Activated CD4-positive, alpha-beta T cell treated with anti-CD3 and anti-CD28 coated beads, Interleukin-2, amount 10 ng/mL, durations not matched to agents 24 days and 14 days (primary cell): ENCODE measurements at places on chromosomes 5 and 9. TPM values are rescaled to one million over a fixed set of nuclear protein-coding genes. Genes with fewer than 3 reads are reported as not detected.

- DNase-seq, result no peak
These were observed 246.9 kb upstream of the GAS1 start for GRCh38 chr9:87193925-87194868.

DNA sequence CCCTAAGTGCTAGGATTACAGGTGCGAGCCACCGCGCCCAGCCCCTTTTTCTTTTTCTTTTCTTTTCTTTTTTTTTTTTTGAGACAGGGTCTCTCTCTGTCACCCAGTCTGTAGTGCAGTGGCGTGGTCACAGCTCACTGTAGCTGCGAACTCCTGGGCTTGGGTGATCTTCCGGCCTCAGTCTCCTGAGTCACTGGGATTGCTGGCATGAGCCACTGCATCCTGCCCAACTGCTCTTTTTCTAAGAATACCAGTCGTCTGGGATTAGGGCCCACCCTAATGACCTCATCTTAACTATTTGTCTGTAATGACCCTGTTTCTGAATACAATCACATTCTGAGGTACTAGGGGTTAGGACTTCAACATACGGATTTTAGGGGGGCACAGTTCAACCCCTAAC, 34.1 kb upstream of the NANS start:
- no peak for DNase-seq

DNA sequence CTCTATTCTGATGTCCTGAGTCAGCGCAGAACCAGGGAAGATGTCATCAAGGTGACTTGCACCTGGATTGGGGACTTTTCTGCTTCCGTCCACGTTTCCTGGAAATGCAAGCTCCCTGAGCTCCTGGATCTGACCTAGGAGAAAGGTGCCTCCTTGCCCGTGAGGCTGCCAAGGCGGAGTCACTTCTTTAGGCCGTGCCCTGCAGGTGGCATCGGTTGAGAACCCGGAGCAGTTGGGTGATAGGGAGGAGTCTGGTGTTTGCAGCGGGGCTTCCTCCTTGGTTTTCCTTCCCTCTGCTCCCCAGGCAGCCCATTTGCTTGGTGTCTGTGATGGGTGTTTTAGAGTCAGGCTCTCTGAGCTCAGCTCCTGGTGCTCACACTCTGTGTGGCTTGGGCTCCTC, 15.2 kb downstream of the NANS start:
- no peak for DNase-seq

DNA sequence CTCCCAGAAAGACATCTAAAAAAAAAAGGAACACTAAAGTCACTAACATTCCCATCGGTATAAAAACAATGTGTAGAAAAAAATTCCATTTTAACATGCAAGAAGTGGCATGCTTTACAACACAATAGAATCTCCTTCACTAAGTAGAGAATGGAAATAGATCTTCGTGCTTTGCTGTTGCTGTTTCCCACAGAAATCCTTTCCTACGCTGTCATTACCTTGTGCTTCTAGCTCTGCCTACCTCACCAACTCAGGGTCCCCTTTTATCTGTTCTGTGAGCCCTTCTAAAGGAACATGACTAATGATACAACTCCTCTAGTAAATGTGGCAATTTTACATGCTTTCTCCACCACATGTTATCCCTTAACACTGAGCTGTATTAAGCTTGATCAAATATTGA, 202.9 kb downstream of the MCTP1 start:
- peak; percentile 52 for DNase-seq

DNA sequence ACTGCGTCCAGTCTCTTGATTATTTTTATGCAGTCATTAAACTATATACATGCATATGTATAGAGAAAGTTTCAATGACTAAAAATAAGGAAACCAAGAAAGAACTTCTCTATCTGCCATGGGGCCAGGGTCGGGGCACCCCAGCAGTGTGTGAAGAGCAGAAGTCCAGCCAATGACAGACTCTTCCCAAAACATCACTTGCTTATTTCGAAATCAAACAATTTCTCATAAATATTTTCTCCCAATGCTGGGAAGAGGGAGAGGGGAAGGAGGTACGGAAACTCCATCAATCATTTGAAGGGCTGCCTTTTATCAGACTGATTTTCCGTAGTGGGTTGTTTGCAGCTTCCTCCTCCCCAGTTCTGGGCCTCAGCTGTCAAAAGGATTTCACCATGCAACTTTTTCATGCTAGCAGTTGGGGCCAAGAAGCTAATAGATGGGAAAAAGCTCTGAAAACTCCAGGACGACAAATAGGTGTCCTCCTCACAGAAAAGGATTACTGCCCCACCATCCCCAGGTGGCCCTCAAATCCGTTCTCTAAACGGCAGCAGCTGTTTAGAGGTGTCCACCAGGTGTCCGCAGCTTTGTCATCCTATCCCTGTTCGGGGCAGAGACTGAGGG, 617 bp upstream of the FPGS start:
- no peak for DNase-seq

DNA sequence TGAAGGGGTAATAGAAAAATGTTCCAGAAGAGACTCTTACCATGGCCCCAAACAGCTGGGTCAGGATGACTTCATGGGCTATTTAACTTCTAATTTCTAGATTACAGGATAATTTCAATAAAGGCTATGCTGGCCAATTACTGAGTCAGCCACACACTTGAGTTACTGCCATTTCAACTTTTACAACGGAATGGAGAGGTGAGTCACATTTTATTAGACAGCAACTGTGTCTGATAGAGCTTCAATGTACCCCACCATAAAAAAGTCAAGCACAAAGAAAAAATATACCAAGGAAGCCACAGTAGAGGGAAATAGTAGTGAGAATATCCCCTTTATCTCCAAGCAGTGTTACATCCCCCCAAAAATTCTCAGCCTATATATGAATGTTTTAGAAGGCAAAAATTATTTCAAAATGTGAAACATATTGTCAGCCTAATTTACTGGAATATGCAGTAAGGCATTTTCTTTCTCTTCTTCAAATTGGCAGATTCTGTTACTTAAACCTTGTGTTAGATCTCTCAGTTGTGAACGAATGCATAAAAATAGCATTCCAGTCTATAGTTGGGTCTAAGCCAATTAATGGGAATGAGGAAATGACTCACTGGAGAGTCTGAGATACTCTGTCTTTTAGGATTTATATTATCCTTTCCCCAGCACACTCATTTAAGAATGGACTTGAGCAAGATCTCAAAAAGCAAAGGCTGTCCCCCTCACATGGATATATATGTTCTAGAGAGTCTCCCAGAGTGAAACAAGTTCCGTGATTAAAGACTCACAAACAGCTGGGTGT, 47.1 kb upstream of the RAI14 start:
- DNase-seq, result no peak

GRCh38 chr5:178234750-178235587, 2.4 kb upstream of the PHYKPL start:
- peak; percentile 93 for DNase-seq

The TRMO gene
- total RNA-seq, result 9.8 and 13.0 TPM in 2 replicates

The CER1 gene
- total RNA-seq, result not detected in 2 replicates

The DDX4 gene
- total RNA-seq, result 0.19 and 0.40 TPM in 2 replicates
